ENCODE measurements at places on chromosomes 12 and 14.

GRCh38 chr12:60394665-60395064 lies 798.8 kb downstream of the SLC16A7 start:
- no peak for DNase-seq

DNA sequence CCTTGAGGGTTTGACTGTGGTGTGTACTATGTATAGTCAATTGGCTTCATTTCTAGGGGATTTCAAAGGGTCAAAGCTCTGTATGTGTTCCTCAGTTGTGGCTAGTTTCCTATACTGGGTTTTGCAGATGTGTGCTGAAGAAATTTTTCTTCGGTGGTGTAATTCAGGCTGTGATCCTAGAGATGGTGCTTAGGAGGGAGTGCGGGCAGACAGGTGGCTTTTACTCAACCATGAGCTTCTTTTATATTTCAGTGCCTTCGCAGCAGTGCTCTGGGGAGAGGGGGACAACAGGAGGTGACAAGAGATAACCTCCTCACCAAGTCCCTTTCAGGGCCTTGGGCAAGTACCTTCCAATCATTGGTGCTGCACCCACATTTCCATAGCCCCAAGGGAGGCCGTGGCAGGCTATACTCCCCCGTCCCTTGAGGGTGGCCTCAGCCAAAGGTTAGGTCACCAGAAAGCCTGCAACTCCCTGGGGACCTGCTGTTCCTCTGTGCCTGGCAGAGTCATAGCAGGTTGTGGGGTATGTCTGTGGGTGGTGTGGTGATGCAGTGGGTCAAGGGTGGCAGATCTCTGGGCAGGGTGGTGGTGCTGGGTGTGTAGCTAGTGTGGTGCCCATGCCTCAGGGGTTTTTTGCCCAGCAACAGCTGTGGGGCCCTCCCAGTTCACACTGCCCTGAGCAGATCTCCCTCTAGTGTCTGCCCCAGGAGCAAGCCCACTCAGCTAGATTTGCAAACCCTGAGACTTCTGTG lies 37.0 kb upstream of the TMX1 start:
- DNase-seq = no peak

DNA sequence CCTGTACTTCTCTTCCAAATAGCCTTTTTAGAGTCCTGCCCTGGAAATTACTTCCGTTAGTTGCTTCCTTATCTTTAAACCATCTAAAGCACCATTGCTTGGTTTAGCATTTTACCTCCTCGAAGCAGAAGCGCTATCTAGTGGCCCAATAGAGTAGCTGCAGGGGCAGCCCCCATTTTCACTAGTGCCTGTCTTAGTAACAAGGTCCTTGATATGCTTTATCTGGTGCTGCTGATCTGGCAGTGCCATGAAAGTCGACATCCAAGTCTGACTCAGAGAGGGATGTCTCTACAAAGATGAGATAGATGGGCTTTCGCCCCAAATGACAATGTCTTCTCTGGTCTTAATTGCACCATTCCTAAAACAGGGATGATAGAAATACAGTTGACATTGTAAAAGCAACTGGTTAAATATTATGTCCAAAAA lies 25.0 kb upstream of the CIT start:
- peak; percentile 15 for DNase-seq

GRCh38 chr12:26396402-26396801 lies 201.0 kb downstream of the SSPN start:
- DNase-seq = no peak

DNA sequence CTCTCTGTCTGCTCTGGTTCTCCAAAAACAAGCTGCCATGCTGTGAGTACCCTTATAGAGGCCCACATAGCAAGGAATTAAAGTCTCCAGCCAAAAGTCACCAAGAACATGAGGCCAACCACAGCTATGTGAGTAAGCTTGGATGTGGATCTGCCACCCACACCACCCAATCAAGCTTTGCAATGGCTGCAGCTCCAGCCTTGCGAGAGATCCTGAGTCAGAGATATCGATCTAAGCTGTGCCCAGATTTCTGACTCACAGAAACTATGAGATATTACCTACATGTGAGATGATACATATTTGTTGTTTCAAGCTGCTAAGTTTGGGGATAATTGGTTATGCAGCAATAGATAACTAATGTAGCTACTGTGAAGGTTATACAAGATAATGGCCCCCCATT lies 15.5 kb upstream of the TMEM233 start:
- no peak for DNase-seq

- DNase-seq = no peak
Observed at GRCh38 chr14:44785096-44785495, 176.7 kb downstream of the KLHL28 start.

DNA sequence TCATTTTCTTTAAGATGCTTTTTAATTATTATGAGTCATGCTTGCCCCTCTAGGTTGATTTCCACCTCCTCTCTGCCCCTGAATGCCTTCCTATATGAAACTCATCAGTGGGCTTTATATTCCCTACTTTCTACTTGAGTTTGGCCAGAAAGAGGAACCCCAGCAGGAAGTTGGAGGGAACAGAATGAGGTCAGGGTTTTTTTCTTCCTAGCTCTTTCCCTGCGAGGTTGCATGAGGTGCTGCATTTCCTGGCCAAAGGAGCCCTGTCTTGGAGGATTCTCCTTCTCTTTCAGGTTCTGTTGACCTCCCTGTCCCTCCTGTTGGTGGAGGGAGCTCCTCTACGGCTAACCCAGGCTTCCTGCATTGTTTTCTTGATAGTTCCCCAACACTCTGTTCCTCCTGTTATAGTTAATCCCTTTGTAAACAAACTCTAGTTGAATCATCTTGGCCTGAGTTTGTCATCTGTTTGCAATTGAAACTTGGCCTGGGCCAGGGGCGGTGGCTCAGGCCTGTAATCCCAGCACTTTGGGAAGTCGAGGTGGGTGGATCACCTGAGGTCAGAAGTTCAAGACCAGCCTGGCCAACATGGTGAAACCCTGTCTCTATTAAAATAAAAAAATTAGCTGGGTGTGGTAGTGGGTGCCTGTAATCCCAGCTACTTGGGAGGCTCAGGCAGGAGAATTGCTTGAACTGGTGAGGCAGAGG lies 15.3 kb upstream of the SPIC start:
- DNase-seq = no peak

DNA sequence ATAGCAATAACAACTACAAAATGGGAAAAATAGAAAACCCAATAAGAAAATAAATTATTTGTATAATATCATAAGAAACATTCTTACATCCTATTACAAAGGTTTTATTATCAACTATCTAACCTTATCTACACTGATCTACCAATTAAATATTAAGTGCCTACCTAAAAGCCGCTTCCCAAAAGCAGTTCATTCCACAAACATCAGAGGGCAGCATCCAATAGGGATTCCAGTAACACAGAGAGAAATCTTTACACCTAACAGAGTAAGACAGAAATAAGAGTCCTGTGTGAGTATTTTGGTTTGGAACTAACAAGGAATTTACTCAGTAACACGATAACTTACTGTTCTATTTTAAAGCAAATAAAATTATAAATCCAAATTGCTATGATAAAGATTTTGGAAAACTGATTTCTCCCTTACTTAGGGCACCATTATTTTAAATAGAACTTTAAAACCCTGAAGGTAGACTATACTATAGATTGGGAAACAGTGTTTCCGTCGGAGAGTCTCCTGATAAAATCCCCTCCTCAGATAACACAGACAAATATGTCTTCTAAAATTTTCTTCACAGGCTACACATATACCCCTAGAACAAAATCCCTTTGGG lies 15.0 kb downstream of the GXYLT1 start:
- DNase-seq = no peak

DNA sequence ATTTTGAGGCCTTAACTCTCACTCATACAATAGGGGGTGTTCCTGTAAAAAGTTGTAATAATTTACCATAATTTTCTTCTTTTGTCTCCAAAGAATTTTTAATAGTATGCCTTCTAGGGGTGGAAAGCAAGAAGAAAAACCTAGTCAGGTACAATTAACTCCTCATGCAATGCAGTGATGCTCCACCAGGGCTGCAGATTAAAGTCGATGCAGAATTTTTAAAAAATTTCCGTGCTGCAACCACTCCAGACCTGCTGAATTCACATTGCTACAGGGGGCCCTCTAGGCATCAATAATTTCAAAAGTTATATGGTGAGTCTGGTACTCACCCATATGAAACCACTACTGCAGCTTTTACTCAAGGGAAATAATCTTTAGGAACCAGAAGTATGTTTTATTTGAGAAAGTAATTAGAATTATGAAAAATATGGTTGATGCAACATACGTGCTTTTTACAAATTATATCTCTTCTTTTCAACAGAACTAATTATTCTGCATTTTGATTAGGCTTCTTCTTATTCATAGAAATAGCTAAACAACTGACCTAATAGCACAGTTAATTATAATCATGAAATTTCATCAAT lies 353.2 kb downstream of the BCAT1 start:
- no peak for DNase-seq

- DNase-seq = no peak
Observed at GRCh38 chr14:103731916-103732867, 16.6 kb downstream of the ZFYVE21 start.

DNA sequence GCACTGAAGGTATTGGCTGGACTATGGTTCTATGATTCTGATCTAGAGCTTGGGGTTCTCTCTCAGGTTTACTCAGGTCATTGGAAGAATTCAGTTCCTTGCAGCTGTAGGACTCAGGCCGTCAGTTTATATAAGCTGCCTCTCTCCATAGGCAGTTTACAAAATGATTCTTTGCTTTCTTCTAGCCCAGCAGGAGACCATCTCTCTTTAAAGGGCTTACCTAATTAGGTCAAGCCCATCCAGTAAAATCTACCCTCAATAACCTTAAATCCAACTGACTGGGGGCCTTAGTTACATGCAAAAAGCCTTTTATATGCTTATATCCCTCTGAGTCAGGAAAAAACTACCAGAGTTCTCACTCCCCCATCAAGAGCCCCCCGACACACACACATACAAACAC lies 80.5 kb upstream of the GARIN6 start:
- no peak for DNase-seq

DNA sequence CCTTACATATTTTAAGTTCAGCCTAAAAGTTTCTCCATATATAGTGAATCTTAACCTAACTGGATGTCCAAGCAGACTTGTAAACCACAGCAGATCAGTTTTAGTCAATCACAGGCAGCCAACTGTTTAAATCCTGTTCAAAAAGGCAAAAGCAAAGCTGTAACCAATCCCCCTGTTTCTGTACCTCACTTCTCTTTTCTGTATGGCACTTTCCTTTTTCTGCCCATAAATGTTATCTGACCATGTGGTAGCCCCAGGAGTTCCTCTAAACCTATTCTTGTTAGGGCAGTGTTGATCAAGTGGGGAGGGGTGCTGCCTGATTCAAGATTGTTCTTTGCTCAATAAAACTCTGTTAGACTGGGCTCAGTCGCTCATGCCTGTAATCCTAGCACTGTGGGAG lies 8.5 kb upstream of the DACT1 start:
- DNase-seq = no peak

GRCh38 chr12:97169889-97170567 lies 263.0 kb downstream of the NEDD1 start:
- no peak for DNase-seq

DNA sequence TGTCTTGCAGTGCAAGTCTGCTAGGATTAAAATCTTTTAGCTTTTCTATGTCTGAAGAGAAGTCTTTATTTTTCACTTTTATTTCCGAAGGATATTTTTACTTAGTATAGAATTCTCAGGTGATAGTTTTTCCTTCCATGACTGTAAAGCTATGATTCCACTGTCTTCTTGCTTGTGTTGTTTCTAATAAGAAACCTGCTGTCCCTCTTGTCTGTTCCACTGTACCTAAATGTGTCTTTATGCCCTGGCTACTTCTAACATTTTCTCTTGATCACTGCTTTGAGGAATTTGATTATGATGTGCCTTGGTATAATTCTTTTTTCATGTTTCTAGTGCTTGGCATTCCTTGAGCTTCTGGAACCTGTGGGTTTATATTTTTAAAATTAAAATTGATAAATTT lies 228.7 kb downstream of the CACNA1C start:
- no peak for DNase-seq

DNA sequence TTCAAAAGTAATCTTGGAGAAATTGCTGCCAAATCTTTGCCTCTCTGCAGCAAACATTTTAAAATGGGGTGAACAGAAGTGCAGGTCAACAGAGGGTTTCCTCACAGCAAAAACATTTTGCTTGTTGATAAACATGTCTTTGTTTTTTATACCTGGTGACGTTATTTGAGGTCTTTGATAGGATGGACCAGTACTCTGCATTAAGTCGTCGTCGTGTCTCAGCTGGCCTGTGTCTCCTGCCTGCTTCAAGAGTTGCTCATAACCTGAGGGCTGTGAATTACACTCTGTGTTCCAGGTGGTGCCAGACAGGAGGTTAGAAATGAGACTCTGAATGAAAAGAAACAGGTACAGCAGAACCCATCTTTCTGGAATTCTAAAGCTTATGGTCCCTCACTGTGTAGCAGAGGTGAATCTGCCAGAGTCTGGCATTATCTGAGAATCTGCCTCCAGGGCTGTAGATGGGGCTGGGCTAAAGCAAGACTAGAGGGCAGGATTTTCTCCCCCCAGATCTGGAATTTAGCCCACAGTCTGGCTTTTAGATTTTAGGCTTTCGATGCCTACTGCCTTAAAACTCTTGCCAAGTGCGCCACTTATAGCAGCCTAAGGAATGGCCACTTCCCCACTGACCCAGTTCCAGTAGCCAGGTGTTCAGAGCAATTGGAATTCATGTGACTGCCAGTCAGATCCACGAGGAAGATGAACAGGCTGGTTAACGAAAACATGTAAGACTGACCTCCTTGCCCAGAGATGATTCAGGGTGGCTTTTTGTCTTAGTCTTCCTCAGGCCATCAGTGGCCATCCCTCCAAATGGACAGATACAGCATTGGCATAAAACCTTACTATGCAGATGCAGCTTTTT lies 161.2 kb downstream of the PRKCH start:
- DNase-seq = no peak

- DNase-seq = no peak
Observed at GRCh38 chr12:49342914-49343731, 3.6 kb upstream of the DNAJC22 start.

DNA sequence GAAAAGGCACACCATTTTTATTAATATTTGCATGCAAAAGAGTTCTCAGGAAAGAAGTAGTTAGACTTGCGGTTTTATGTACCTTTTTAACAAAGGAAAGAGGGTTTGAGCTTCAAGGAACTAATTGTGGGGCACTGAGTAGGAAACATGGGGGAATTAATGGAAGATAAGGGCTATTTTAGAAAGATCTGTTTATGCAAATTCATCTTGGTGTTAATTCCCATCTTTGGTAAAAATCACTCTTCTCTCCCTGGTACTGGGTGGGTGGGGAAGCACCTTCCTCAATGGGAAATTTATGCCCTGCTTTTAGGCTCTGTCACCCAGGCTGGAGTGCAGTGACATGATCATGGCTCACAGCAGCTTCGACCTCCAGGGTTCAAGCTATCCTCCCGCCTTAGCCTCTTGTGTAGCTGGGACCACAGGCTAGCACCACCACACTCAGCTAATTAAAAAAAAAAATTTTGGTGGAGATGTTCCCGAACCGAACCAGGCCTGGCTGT lies 30.1 kb upstream of the RESF1 start:
- DNase-seq = no peak
